A172 (cell line): ENCODE measurements at places on chromosomes 6 and 20. TPM values are rescaled to one million over a fixed set of nuclear protein-coding genes. Genes with fewer than 3 reads are reported as not detected.

Gene OR12D3
- not detected in 2 replicates for total RNA-seq

Gene CLVS2
- not detected in 2 replicates for total RNA-seq

Gene LGSN
- not detected in 2 replicates for total RNA-seq

Gene UBE3D
- total RNA-seq = 5.1 and 5.4 TPM in 2 replicates

Gene ZNF184
- total RNA-seq = 11.8 and 14.2 TPM in 2 replicates

GRCh38 chr20:62702895-62703852 lies 5.5 kb upstream of the NTSR1 start:
- peak; percentile 97 for DNase-seq

GRCh38 chr6:8195040-8195713 lies 92.8 kb upstream of the EEF1E1 start:
- DNase-seq = no peak

GRCh38 chr6:47357827-47358226 lies 48.1 kb upstream of the TNFRSF21 start:
- no peak for DNase-seq

DNA sequence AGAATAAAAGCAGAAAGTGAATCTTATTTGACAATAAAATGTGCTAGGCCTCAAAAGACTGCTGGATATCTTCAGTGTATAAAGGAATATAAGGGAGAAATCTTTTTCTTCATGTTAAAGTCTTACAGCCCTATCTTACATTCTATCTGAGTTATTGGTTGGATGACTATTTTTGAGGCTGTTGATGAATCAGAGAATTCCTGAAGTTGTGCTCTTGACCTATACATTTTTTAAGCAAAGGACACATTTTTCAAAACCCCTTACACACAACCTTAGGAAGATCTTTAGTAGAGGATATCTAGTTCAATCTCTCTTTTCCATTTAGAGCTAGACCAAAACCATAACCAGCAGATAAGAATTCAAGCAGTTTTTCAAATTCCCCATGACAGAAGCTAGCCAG lies 10.9 kb upstream of the CGA start:
- no peak for DNase-seq

GRCh38 chr6:27980111-27980510 lies 23.1 kb downstream of the OR2B6 start:
- DNase-seq = no peak

- DNase-seq = no peak
Measured at GRCh38 chr6:165767228-165767627, 104.2 kb upstream of the PDE10A start.

GRCh38 chr20:38755324-38755910 lies 7.2 kb downstream of the ACTR5 start:
- DNase-seq = no peak

GRCh38 chr6:125526007-125526720 lies 223.3 kb upstream of the HEY2 start:
- DNase-seq = no peak

DNA sequence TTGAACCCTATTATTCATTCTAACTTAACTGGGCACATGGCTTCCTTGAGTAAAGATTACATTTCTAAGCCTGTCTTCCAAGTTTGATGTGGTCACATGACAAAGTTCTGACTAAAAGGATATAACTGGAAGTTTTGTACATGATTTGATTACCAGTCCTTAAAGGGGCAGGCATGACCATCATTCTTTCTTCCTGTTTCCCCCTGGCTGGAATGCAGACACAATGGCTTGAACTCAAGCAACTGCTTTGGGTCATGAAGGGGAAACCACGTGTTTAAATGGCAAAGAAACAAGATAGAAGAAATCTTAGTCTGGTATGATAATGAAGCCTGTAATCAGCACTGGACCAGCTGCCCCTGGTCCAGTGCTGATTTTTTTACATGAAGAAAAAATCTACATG lies 15.6 kb upstream of the SHLD1 start:
- DNase-seq = no peak

DNA sequence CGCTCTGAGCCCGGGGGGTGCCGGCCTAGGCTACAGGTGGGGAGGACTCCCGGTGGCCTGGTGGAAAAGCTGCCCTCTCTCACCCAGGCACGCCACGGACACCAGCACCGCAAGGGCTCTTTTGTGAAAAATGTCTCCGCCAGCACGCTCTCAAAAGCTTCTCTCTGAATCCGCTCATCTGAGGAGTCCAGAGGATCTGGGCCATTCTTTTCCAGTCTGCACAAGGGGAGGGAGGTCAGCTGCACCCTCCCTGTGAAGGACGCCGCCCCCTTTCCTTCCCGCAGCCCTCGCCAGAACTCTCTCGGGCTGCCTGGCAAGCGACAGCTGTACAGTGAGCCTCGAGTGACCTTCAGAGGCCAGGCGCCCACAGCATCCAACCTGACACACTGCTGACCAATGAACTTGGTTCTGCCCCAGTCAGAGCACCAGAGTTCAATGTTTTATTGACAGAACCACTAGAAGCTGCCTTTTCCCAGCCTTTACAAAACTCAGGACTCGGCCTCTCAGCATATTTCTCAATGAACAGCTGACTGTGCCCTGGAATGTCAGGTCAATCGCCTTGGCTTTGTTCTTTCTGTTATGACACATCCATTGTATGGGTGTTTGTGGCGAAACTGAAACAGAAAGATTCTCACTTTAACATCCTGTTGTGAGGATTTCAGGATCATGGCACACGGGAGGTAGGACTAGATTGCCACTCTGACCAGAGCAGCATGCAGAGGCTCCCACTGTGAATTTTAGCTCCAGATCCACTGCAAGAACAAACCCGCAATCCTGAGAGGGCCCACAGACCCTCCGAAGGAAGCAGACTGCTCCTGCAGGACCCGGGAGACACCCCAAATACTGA lies 26.7 kb downstream of the SERPINB9 start:
- peak; percentile 94 for DNase-seq

DNA sequence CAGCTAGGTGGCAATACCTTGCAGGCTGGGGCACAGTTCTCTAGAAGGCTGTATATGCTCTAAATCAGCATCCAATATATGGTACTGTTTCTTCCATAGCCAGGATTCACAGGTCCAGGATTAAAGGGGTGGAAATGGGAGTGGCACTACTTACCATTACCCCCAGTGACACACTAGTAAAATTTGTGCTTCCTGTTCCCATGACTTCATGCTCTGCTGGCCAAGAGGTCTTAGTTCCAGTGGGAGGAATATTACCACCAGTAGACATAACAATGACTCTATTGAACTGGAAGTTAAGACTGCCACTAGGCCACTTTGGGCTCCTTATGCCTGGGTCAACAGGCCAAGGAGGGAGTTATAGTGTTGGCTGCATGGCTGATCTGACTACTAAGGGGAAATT lies 174.3 kb upstream of the TNFAIP3 start:
- DNase-seq = peak; percentile 71

DNA sequence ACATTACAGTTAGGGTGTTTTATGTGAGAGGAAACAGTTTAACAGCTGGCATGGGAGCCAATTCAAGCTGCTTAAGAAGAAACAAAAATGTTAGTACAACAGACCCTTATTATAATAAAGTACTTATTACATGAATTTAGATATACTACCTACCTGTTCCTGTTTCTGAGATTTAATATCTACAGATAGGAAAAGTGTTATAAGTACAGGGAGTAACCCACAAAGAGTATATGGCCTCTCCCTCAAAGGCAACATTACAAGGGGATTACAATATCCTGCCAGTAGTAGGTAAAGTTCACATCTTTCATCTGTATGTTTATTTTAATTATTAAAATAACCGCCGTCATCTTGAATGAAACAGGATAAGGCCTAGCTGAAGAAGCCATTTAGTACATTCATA lies 1.8 kb upstream of the ME1 start:
- DNase-seq = no peak

DNA sequence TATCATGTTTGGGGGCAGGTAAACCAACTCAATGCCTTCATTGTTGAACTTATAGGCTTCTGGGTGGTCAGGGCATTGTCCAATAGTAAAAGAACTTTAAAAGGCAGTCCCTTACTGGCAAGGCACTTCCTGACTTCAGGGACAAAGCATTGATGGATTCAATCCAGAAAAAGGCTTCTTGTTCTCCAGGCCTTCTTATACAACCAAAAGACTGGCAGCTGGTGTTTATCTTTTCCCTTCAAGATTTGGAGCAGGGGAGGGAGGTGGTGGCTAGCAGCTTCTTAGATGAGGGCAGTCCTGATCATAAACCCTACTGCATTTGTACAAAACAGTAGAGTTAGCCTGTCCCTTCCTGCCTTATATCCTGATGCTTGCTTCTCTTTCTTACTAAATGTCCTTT lies 57.5 kb downstream of the NCOA3 start:
- DNase-seq = no peak

GRCh38 chr6:41685641-41686380 lies 47.5 kb downstream of the MDFI start:
- no peak for DNase-seq

- no peak for DNase-seq
Measured at GRCh38 chr6:30939473-30939872, 1.3 kb upstream of the MUCL3 start.

DNA sequence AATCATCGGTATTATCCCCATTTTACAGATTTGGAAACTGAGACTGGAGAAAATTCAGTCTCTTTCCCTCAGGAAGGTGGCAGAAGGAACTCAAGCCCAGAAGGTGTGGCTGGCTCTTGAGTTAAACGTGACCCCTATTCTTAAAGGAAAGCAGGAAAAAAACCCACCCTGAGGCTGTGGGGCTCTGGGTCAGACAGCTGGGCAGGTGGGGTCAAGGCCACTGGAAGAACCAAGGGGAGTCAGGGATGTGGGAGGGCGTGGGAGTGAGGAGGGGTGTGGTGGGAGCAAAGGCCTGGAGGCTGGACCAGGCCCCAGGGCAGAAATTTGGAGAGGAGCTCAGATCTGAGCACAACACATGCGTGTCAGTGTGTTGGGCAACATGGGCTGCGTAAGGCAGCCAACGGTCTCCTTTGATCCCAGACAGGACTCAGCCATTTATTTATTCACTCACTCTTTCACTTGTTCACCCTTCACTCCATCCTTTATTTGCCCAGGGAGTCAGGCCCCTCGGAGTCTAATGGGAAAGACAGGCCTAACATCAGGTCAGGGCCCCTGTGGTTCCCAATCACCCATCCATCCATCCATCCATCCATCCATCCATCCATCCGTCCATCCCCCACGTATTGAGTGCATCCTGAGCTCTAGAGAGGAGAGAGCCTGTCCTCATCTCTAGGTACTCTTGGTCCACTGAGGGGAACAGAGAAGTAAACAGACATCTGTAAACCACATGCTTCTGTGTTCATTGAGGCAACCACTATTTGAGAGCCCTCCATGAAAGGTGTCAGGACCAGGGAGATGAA lies 165.0 kb downstream of the VEGFA start:
- DNase-seq = no peak

DNA sequence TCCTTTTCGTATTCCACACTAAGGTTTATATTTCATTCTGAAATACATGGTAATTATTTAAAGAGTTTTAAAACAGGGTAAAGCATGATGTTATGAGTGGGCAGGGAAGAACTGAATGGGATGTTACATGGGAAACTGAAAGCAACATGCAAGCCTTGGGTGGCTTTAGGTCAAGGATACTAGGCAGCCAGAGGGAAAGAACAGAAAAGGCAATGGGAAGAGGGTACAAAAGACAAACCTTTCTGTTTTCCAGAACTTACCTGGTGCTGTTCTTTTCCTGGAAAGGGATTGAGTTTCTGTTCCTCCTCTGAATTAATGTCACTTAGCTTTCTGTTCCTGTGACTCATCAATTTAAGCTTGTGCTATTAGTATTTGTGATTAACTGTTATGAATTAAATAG lies 71.2 kb upstream of the SMIM8 start:
- no peak for DNase-seq

- DNase-seq = peak; percentile 2
Measured at GRCh38 chr6:66662196-66662595, 955.2 kb upstream of the EYS start.

DNA sequence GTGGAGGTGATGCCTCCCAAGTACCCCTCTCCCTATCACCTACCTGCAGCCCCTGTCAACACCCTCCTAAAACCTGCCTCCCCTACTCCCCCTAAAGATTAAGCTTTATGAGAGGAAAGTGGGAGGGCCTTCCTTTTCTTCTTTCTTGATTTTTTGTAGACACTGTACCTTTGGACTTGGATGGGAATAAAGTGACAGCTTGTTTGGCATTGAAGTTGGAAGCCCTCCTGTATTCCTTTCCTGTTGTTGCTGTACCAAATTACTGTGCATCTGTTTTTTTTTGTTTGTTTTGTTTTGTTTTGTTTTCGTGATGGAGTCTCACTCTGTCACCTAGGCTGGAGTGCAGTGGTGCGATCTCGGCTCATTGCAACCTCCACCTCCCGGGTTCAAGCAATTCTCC lies 99.3 kb upstream of the NFATC2 start:
- DNase-seq = no peak

GRCh38 chr6:136335736-136336363 lies 46.2 kb upstream of the BCLAF1 start:
- no peak for DNase-seq

GRCh38 chr6:11404838-11405237 lies 132.7 kb upstream of the TMEM170B start:
- DNase-seq = no peak

- DNase-seq = no peak
Measured at GRCh38 chr6:53822401-53823125, 27.8 kb downstream of the LRRC1 start.

DNA sequence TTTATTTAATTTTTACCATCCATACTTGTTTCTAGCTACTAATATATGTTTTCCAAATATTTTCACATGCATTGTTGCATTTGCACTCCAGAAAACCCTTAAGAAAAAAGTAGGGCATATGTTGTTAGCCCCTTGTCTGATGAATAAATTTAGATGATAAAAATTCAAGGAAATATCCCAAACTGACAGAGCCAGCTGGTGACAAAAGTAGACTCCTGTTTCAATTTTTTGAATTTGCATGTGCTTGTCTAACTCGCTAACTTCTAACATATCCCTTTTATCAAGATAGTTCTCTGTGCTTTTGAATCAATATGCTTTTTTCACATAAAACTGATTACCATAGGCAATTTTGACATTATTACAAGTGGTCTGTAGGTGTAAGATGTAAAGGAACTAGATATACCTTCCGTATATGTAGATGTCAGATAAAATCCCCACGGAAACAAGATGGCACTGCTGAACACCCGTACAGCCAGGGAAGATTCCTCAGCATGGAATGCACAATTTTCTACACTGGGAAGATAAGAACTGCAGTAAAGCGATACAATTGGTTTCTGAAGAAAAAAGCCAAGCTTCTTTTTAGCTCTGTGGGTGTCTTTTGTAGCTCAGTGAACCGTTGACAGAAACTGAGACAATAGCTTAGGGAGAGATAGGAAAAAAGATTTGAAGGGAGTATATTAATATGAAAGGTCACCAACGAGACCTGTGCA lies 437.6 kb upstream of the RNF217 start:
- DNase-seq = no peak

DNA sequence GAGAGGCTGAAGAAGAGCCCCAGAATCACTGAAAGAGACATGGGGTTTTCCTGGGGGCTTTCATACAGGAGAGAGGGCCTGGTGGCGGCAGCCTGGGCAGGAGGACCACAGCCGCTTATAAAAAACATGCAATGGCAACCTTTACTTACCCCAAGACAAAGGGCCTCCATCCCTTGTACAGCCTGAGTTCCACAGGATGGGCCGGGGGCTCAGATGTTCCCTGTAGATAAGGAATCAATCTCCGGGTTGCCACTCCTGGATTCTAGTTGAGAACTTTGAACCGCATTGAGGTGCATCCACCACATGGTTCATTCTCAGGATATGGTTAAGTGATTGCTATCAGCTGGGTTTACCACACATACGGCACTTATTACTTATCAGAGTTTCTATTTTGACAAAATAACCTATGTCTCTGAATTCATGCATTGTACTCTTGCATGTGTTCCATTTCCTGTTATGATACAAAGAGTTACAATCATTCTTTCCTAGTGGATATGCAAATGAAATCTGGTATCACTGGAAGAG lies 677.6 kb downstream of the KIF16B start:
- DNase-seq = no peak
